ENCODE measurements at places on chromosomes 1 and 21.

DNA sequence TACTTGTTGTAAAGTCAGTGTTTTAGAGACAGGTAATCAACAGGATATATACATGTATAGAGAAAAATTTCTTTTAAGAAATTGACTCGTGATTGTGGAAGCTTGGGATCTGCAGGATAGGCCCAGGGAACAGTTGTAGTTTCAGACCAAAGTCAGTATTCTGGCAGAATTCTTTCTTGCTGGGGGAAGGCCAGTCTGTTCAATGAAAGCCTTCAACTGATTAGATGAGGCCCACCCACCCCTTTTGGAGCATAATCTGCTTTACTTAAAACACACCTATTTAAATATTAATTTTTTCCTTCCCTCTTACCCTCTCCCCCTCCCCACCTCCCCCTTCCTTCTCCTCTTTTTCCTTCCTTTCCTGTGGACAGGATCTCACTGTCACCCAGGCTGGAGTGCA, 48.0 kb downstream of the FNBP1L start:
- no peak for DNase-seq

DNA sequence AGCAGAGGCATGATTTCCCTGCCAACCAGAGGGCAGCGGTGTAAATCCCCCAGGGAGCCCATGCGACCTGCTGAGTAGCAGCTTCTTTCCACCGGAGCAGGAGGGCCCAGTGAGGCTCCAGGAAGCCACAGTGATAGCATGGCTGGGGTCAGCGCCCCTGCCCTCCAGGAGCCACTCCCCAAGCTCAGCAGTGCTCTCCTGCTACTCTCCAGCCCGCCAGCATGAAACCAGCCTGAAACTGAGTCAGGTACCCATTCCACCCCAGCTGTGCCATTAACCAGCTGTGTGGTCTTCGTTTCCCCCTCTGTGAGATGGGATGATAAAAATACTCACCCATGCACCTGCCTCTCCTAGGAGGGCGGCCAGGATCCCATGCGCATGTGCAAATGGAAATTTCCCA, 123.8 kb upstream of the TMEM51 start:
- no peak for DNase-seq

- no peak for DNase-seq
Measured at GRCh38 chr1:204145033-204145504, 6.8 kb downstream of the ETNK2 start.

DNA sequence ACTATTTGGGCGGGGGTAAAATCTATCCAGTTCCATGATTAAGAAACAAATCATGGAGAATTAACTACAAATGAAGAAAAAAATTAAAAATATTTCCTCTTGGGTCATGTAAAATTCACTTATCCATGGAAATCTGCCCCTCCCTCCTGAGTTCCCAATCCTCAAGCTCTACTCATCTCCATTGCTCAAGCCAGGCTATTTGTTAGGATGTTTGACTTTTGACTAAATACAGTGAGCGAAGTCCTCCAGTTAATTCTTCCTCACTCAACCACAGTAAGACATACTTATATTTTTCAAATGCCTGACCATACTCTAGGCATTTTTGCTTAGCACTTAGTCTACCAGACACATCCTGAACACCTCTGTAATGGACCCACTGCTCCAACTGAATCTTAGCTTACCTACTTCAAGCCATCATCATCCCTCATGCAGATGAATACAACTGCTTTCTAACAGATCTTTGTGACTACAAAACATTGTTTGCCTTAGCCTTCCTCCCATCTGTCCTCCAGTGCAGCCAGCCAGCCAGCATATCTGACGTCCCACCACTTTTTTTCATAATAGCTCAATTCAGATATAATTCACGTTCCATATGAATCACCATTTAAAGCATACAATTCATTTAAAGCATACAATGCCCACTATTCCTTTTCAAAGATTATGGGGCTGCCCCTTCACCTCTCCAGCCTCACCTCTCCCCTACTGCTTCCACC, 154.2 kb downstream of the RERE start:
- DNase-seq, result no peak

GRCh38 chr1:97947695-97948094, 26.9 kb upstream of the DPYD start:
- no peak for DNase-seq

DNA sequence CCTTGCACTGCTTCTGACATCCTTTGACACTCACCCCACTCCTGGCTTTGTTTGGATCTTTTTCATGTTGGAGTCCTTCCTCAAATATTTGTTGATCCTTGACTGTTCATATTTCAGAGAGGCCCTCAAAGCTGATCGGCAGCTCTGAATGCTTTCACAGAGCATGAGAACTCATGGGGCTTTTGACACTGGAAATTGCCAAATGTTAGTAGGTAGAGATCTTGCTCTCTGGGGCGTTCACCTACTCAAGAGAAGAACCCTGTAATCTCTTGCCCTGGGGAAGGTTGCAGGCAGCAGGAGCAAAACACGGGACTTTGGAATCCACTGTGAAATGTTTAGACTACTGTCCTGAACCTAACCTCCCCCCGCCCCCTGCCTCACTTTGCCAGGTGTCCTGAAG, 67.4 kb upstream of the STUM start:
- DNase-seq, result no peak

DNA sequence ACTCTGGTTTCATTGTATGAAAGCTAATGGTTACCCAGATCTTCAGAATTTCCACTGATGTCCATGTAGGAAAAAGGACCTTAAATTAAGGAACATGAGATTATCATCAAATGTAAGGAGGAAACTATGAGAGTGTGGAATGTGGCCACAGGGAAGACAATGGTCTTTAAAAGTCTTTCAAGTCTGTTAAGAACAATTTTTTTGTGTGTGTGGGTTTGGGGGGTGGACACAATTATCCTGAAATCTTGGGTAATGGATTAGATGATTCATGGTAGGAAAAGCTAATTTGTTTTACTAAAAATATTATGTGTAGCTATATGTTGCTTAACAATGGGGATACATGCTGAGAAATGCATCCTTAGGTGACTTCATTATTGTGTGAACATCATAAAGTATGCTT, 72.9 kb downstream of the PLA2G4A start:
- DNase-seq, result no peak

Measured in inflammatory macrophage (primary cell).